ENCODE measurements at places on chromosomes 6 and 20. TPM values are rescaled to one million over a fixed set of nuclear protein-coding genes. Genes with fewer than 3 reads are reported as not detected.

WFDC2 gene
- not detected for total RNA-seq

- no peak overlapping the region for H3K4me3 ChIP-seq
- no peak for DNase-seq
- H3K4me1 ChIP-seq: no peaks in the 10 kb centered on the region
- no peak overlapping the region for H3K27ac ChIP-seq
Observed at GRCh38 chr20:42212391-42212790, 594.2 kb upstream of the CHD6 start.

GRCh38 chr6:6890400-6890858 lies 217.3 kb upstream of the RREB1 start:
- no peak overlapping the region for H3K4me3 ChIP-seq
- peak; percentile 73 for DNase-seq
- no peaks in the 10 kb centered on the region for H3K27me3 ChIP-seq
- H3K4me1 ChIP-seq: no peaks in the 10 kb centered on the region
- no peaks in the 10 kb centered on the region for H3K36me3 ChIP-seq

DNA sequence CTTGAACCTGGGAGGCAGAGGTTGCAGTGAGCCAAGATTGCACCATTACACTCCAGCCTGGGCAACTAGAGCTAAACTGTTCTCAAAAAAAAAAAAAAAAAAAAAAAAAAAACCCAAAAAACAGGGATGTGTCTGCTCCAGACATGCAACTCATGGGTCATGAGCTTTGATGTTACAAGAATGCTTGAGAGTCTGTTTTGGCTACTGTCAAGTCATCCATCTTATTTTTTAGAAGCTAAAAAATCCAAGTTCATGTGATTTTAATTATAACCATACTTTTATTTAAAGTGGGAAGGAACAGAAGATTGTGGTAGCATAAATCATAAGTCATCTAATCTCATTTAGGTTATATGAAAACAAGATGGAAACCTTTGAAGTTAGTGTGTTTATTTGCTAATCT lies 120.6 kb downstream of the PDE7B start:
- H3K4me3 ChIP-seq: no peak overlapping the region
- H3K27me3 ChIP-seq: no peaks in the 10 kb centered on the region
- H3K4me1 ChIP-seq: no peaks in the 10 kb centered on the region

DNA sequence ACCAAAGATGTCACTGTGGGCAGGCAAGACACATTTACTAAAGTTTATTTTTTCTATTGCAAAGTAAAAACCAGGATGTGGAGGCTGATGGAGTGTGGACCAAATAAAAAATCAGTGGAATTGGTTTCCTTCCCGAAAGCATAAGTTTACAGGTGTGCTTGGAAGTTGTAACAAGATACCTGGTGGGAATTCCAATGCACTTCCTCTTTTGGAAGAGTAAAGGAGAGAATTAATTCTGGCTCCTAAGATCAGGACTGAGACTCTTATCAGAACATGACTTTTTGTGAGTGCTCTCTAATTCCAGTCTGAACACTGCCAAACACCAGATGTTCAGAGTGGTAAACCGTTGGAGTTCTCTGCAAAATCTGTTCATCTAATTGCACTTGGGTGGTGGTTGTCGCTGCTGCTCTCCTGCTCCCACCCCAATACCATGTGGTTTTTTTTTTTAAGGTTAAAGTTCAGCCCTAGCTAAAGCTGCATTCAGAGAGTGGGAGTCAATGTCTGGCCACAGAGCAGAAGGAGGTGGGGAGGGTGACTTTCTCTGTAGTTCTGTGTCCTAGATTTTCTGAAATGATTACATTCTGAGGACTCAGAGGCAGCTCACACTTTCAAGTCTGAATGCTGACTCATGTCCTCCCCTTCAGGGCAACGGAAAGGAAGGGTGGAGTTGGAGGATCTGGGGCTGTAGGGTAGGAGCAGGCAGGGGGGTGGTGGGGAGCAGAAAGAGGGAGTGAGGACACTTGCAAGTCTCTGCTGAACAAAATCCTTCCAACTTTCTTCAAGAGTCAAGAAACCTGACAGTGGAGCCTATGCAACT lies 275.8 kb upstream of the PRDM1 start:
- H3K36me3 ChIP-seq: no peaks in the 10 kb centered on the region
- H3K27ac ChIP-seq: no peak overlapping the region
- no peaks in the 10 kb centered on the region for H3K27me3 ChIP-seq
- peaks cover 18% of the 10 kb centered on the region for H3K4me1 ChIP-seq
- no peak overlapping the region for H3K4me3 ChIP-seq
- DNase-seq: no peak

DNA sequence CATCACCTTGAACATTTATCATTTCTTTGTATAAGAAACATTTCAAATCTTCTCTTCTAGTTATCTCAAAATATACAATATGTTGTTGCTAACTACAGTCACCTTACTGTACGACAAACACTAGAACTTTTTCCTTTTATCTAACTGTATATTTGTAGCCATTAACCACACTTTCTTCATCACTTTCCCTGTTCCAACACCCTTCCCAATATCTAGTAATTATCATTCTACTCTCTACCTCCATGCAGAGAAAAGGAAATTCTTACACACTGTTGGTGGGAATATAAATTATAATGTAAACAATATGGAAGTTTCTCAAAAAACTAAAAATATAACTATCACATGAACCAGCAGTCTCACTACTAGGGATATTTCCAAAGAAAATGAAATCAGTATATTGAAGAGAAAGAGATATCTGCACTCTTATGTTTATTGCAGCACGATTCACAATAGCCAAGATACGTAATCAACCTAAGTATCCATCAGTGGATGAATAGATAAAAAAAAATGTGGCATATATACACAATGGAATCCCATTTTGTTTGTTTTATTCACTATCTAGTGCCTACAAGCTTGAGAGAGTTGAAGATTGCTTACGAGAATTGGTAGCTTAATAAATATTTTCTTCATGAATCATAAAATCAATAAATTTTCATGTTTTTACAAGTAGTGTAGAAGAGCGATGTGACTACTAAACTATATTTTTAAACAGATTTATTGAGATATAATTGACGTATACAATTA lies 2.4 kb downstream of the RHAG start:
- H3K4me1 ChIP-seq: no peaks in the 10 kb centered on the region
- no peaks in the 10 kb centered on the region for H3K36me3 ChIP-seq
- no peak for DNase-seq
- H3K4me3 ChIP-seq: no peak overlapping the region
- no peaks in the 10 kb centered on the region for H3K27me3 ChIP-seq

GPR63 gene
- 0.14 TPM for total RNA-seq

DNA sequence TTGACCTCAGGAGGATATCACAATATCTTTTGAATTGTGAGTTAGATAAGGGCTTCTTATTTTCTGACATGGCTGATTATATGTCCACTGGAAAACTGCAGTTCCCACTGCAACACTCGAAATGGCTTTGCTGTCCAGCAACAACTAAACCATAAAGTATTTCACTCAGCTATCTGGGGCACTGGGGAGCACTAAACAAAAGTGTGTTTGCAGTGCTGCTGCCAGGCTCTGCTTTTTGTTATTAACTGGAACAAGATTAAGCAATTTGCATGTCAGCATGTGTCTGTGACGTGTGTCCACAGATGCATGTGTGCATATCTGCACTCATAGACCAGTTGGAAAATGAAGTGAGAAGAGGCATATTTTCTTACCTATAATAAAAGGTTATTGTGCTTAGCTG lies 107.8 kb upstream of the CCN2 start:
- no peak overlapping the region for H3K27ac ChIP-seq
- no peak overlapping the region for H3K4me3 ChIP-seq
- no peaks in the 10 kb centered on the region for H3K4me1 ChIP-seq
- H3K36me3 ChIP-seq: no peaks in the 10 kb centered on the region

SLC13A3 gene
- total RNA-seq: 10.7 TPM

- no peaks in the 10 kb centered on the region for H3K36me3 ChIP-seq
- H3K27me3 ChIP-seq: no peaks in the 10 kb centered on the region
- no peaks in the 10 kb centered on the region for H3K4me1 ChIP-seq
- H3K4me3 ChIP-seq: no peak overlapping the region
- H3K27ac ChIP-seq: no peak overlapping the region
- DNase-seq: no peak
Observed at GRCh38 chr6:5439749-5440148, 178.4 kb downstream of the FARS2 start.

DNA sequence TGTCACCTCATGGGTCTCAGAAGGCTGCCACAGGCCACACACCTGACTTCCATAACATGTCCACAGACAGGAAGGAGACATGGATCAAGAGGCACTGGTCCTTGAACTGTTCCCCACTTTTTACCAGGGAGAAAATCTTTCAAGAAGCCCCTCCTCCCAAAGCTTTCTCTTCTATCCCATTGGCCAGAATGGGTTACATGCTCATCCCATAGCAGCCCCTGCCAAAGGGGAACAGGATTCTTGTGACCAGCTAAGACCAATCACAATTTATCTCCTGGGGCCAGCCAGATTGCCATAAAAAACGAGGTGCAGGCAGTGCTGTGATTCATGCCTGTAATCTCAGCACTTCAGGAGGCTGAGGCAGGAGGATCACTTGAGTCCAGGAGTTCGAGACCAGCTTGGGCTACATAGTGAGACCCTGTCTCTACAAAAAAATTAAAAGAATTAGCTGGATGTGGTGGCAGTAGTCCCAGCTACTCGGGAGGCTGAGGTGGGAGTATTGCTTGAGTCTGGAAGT lies 59.4 kb downstream of the TMEM242 start:
- H3K27me3 ChIP-seq: no peaks in the 10 kb centered on the region
- no peaks in the 10 kb centered on the region for H3K36me3 ChIP-seq
- H3K4me3 ChIP-seq: no peak overlapping the region

- no peaks in the 10 kb centered on the region for H3K27me3 ChIP-seq
- no peaks in the 10 kb centered on the region for H3K36me3 ChIP-seq
- H3K4me1 ChIP-seq: no peaks in the 10 kb centered on the region
- H3K4me3 ChIP-seq: no peak overlapping the region
- DNase-seq: no peak
Observed at GRCh38 chr6:156562019-156562418, 215.2 kb upstream of the ARID1B start.

SLC22A1 gene
- 0.79 TPM for total RNA-seq

- no peaks in the 10 kb centered on the region for H3K36me3 ChIP-seq
- no peaks in the 10 kb centered on the region for H3K4me1 ChIP-seq
Observed at GRCh38 chr20:22418738-22419137, 165.6 kb downstream of the FOXA2 start.

RAB5IF gene
- 58.9 TPM for total RNA-seq

TPBG gene
- total RNA-seq: 0.37 TPM

CTCFL gene
- 0.08 TPM for total RNA-seq

GRCh38 chr6:63563235-63563634 lies 9.0 kb upstream of the LOC128125822 start:
- no peak for DNase-seq
- H3K4me1 ChIP-seq: peaks cover 4% of the 10 kb centered on the region
- peaks cover 1% of the 10 kb centered on the region for H3K36me3 ChIP-seq
- peak overlapping the region; percentile 90 for H3K27ac ChIP-seq

DNA sequence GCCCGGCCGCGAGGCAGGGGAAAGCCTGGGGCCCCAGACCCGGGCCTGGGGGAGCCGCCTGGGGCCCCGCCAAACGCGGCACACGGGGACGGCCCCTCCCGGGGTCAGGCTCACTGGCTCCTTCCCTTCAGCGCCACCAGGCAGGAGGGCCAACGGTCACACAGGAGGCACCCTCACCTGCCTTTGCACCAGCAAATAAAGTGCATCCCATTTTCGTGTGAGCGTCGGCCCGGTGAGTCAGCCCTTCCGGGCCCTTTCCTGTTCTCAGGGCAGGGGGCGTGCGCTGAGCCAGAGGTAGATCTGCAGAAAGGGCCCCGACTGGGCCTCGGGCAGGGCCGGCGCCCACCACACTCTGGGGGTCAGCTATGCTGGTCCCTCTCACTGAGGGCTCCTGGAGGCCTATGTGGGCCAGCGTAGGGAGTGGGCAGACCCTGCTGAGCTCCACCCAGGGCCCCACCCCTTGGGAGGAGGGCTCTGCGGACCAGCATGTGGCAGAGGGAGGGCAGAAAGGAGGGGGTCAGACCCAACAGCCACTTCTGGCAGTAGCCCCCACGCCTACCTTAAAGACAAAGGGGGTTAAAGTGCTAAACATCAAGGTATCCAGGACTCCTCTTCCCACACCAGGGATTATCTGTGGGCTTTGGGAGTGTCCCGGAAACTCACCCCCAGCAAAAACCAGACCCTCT lies 931 bp upstream of the UCKL1 start:
- H3K36me3 ChIP-seq: peaks cover 6% of the 10 kb centered on the region
- peak; percentile 63 for DNase-seq
- peak overlapping the region; percentile 67 for H3K27ac ChIP-seq
- no peaks in the 10 kb centered on the region for H3K27me3 ChIP-seq

- no peak overlapping the region for H3K27ac ChIP-seq
- H3K36me3 ChIP-seq: no peaks in the 10 kb centered on the region
- H3K4me1 ChIP-seq: no peaks in the 10 kb centered on the region
- no peaks in the 10 kb centered on the region for H3K27me3 ChIP-seq
Observed at GRCh38 chr6:149044528-149044927, 273.0 kb upstream of the TAB2 start.

GRCh38 chr20:24131281-24131680 lies 142.7 kb upstream of the GGTLC1 start:
- DNase-seq: no peak
- no peaks in the 10 kb centered on the region for H3K27me3 ChIP-seq
- no peaks in the 10 kb centered on the region for H3K4me1 ChIP-seq
- H3K36me3 ChIP-seq: no peaks in the 10 kb centered on the region

GRCh38 chr6:70119218-70119835 lies 183.6 kb downstream of the COL9A1 start:
- no peak overlapping the region for H3K27ac ChIP-seq
- no peak overlapping the region for H3K4me3 ChIP-seq
- no peak for DNase-seq
- H3K36me3 ChIP-seq: no peaks in the 10 kb centered on the region
- H3K4me1 ChIP-seq: no peaks in the 10 kb centered on the region

DNA sequence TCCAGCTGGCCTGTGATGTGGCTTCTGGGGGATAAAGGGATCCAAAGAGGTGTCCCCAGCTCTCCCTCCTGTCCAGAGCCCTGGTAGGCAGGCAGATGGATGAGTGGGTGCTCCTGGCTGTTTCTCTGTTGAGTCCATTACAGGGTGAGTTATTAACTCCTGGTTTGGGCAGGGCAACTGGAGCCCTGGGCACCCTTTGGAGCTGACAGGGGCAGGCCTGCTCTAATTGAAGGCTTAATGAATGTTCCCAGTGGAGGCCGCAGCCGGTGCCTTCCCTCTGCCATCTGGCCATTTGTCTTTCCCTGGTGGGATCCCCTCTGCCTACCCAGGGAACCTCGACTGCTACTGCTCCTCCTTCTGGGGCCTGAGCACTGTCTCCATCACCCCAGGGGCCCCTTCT lies 44.7 kb upstream of the MLN start:
- H3K27me3 ChIP-seq: no peaks in the 10 kb centered on the region
- no peaks in the 10 kb centered on the region for H3K36me3 ChIP-seq
- no peak for DNase-seq

Measured in liver (tissue), 10 donors.